ENCODE measurements at places on chromosomes 6 and 20. TPM values are rescaled to one million over a fixed set of nuclear protein-coding genes. Genes with fewer than 3 reads are reported as not detected.
A peak's percentile ranks its signal among the peaks of the same experiment; 100 is the strongest.

GRCh38 chr6:87375315-87375714 lies 30.7 kb downstream of the C6orf163 start:
- no peak overlapping the region for H3K27ac ChIP-seq
- H3K27me3 ChIP-seq = no peaks in the 10 kb centered on the region
- no peak for DNase-seq
- no peak overlapping the region for H3K4me3 ChIP-seq
- H3K36me3 ChIP-seq = no peaks in the 10 kb centered on the region
- H3K4me1 ChIP-seq = no peaks in the 10 kb centered on the region

The TBX18 gene
- total RNA-seq = 0.62 TPM

The SAPCD1 gene
- 9.3 TPM for total RNA-seq

GRCh38 chr6:116533233-116533957 lies 12.1 kb downstream of the TRAPPC3L start:
- H3K27me3 ChIP-seq = no peaks in the 10 kb centered on the region
- no peak overlapping the region for H3K27ac ChIP-seq
- no peak for DNase-seq
- no peaks in the 10 kb centered on the region for H3K4me1 ChIP-seq
- H3K36me3 ChIP-seq = no peaks in the 10 kb centered on the region
- no peak overlapping the region for H3K4me3 ChIP-seq

The MACROD2 gene
- total RNA-seq = 12.6 TPM

The MOCS1 gene
- 4.2 TPM for total RNA-seq

DNA sequence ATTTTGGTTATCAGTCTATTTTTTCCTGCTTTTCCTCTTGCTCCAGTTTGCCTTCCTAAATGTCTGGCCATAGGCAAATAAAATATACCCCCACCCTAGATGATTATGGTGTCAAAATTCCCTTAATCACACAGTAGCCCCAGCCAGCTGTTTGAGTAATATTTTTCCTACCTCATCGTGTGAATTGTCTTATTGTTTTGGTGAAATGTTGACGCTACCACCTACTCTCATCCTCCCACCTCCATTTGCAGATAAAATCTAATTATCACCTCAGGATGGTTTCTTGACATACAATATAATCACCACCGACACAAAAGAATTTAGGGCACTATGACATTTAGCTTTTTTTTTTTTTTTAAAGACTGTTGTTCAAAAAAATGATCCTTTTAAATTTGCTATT lies 44.1 kb upstream of the FUCA2 start:
- DNase-seq = no peak
- H3K4me1 ChIP-seq = peaks cover 7% of the 10 kb centered on the region
- no peaks in the 10 kb centered on the region for H3K27me3 ChIP-seq
- H3K36me3 ChIP-seq = no peaks in the 10 kb centered on the region
- no peak overlapping the region for H3K4me3 ChIP-seq
- no peak overlapping the region for H3K27ac ChIP-seq

DNA sequence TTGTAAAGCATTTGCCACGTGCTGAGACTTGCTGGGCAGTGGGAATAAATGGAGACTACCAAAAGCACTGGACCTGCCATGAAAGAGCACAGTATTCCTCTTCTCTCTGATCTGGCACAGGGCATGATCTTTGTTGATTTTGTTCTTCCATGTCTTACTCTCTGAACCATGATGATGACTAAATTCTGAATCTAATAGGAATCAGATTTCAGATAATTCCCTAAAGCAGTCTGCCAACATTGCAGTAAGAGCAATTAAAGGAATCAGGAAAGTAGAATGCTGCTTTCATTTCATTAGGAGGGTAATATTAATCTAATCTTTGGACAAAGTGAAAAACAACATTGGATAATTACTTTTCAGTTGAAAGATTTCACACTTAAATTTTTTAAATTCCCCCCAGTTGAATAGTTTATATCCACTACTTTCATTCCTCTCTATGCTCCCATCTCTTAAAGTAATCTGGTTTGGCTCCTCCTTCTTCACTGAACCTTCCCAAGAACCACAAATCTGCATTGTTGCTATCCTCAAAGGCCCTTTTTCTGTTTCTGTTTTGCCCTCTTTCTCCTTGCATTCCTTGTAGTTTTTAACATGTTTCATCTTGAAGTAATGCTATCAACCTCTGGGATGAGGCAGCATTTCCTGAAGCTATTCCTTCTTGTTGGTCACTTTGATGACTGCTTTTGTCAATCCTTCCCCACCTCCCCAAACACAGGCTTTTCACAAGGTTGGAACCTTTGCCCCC lies 243.2 kb upstream of the TENT5A start:
- H3K27ac ChIP-seq = no peak overlapping the region
- no peaks in the 10 kb centered on the region for H3K27me3 ChIP-seq
- peaks cover 24% of the 10 kb centered on the region for H3K4me1 ChIP-seq
- H3K4me3 ChIP-seq = no peak overlapping the region
- DNase-seq = no peak
- no peaks in the 10 kb centered on the region for H3K36me3 ChIP-seq

- H3K4me1 ChIP-seq = no peaks in the 10 kb centered on the region
- DNase-seq = no peak
- H3K27me3 ChIP-seq = no peaks in the 10 kb centered on the region
- no peak overlapping the region for H3K27ac ChIP-seq
- H3K36me3 ChIP-seq = peaks cover 5% of the 10 kb centered on the region
Observed at GRCh38 chr20:13081877-13082276, 73.1 kb downstream of the SPTLC3 start.

DNA sequence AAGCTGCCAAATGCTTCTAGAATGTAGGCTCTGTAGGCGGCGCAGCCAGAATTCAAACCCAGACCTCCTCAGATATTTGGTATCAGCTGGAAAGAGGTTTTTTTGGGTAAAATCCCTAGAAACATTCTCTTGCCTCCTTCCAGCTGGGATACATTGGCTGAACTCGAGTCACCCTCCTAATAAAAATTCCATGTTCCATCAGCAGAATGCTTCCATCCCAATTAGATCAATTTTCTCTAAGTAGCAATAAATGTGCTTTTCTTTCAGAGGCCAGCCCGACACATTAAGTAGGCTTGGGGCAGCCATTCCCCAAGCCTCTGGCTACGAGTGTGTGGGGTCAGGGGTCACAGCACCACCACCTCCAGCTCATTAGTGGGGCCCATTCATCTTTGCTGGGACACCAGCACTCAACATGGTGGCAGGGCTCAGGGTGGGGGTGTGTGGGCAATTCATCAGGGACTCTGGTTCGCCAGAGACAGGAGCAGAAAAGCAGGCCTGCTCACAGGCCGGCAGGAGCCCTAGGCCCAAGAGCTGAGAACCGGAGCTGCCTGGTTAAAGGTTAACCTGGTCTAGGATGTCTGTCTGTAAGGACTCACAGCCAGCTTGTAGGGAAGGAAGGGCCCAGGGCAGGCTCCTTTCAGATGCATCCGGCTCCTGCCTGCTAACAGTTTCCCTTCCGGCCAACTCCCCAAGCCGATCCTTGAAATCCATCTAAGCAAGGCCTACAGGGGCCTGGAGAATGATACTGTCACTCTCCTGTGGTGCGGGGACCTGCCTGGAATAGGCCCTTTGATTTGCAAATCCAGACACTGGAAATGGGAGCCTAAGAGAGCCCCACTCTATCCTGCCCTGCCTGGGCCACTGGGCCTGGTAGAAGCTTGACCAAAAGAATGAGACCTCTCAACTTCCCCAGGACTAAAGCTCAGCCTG lies 159.1 kb upstream of the TOP1 start:
- H3K27me3 ChIP-seq = no peaks in the 10 kb centered on the region
- H3K4me1 ChIP-seq = peaks cover 5% of the 10 kb centered on the region
- no peak overlapping the region for H3K4me3 ChIP-seq
- DNase-seq = no peak

The TSPO2 gene
- not detected for total RNA-seq

DNA sequence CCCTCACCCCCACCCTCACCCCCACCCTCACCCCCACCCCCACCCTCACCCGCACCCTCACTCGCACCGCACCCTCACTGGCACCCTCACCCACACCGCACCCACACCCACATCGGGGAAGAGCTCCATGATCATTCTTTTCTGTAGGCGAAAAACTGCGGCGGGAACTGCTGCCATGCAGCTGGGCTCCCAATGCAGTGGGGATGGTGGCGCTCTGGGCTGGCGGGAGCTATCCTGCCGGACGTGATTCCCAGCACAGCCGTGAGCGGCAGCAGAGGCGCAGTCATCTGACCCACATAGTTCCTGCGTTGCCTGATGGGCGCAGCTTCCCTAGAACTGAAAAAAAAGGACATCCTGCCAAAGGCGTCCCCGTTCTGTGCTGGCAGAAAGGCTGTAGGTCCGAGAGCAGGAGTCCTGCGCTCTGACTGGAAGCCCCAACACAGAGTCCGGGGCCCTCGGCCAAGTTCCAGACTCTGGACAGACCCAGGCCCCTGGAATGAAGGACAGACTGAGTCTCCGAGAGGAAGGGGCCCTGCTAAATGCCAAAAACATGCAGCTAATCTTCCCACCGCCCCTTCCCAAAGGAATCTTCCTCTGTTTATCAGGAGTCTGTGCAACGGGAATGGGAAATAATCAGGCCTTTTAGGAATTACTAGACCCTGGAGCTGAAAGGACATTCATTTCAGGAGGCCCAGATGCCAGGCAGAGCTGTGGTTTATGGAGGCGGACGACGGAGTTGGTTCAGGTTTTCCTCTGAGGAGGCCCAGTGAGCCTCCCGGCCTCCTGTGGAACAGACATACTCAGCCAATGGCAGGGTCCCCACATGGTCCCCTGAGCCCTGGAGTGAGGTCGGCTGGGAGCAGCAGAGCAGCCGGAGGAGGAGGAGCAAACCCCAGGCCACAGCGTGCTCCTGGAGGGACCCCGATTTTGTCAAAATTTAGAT lies 14.1 kb upstream of the TCFL5 start:
- no peak overlapping the region for H3K4me3 ChIP-seq
- peak overlapping the region; percentile 72 for H3K27ac ChIP-seq
- peaks cover 21% of the 10 kb centered on the region for H3K4me1 ChIP-seq
- DNase-seq = peak; percentile 93

The NOTCH4 gene
- 9.9 TPM for total RNA-seq

DNA sequence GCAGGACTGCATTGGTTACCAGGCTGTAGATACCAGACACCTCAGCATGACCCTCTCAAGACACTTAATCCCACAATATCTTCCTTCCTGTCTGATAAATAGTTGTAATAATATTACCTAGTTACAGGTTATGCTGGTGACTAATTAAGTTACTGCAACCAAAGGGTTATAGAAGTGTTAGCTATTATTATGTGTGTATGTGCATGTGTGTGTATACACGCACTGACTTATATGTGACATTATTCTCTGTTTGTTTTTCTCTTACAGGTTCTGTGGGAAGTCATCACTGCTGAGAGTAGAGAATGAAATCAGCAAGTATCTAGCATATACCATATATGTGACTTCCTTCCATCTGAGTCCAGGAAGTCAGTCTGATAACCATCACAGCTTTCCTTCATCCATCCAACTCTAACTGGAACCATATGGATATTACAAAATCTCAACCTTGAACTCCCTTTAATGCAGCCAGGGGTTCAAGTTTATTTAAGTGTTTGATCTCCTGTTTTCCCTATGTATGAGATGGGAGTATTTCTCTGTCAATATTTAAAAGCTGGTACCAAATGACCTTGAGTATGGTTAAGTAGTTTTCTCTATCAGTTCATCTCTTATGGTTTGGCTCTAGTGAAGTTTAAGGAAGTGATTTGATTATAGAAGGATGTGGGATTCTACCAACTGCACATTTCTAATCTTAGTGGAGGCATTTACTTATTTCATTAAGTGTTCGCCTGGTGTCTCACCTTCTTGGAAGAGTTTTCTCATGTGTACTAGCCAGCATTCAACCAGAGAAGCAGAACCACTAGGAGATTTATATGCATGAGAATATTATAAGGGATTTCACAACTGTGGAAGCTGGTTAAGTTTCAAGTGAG lies 313.2 kb downstream of the HIVEP2 start:
- peaks cover 3% of the 10 kb centered on the region for H3K4me1 ChIP-seq
- DNase-seq = no peak
- H3K36me3 ChIP-seq = no peaks in the 10 kb centered on the region
- H3K4me3 ChIP-seq = no peak overlapping the region

GRCh38 chr20:2038161-2038560 lies 44.3 kb upstream of the PDYN start:
- no peak overlapping the region for H3K4me3 ChIP-seq
- H3K36me3 ChIP-seq = no peaks in the 10 kb centered on the region
- no peak for DNase-seq
- H3K4me1 ChIP-seq = no peaks in the 10 kb centered on the region
- peaks cover 33% of the 10 kb centered on the region for H3K27me3 ChIP-seq

DNA sequence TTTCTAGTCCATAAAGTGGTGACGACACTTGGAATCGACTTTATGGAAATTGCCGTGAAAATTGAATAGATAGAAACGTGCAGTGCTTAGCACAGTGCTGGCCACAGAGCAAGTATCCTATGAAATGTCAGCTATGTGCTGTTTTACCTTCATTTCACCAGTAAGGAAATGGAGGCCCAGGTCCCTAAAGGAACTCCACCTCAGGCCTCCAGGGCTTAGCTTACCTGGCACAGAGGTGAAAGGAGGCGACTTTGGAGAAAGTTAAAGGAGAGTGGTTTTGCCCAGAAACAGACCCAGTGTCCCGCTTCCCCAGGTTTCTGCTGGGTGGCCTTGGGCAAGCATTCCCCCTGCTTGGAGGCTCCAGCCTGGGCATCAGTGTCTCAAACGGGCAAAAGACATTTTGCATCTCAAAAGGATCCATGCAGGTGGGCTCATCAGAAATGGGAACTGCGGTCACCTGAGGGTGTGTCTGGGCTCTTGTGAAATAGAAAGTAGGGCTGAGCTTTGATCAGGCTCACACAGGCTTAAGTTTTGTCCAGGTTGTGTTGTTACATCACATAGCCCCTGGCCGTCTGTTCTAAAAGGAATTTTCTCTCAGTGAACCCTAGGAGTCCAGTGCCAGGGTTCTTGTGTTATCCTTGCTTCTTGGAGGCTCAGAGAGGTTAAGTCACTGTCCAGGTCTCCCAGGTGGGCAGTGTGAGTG lies 6.8 kb upstream of the TULP1 start:
- no peak overlapping the region for H3K4me3 ChIP-seq
- H3K27ac ChIP-seq = no peak overlapping the region
- H3K27me3 ChIP-seq = no peaks in the 10 kb centered on the region
- no peak for DNase-seq
- H3K4me1 ChIP-seq = peaks cover 5% of the 10 kb centered on the region

GRCh38 chr6:36242626-36243025 lies 27.2 kb upstream of the PNPLA1 start:
- peaks cover 31% of the 10 kb centered on the region for H3K4me1 ChIP-seq
- no peak overlapping the region for H3K4me3 ChIP-seq
- H3K36me3 ChIP-seq = no peaks in the 10 kb centered on the region
- DNase-seq = no peak

DNA sequence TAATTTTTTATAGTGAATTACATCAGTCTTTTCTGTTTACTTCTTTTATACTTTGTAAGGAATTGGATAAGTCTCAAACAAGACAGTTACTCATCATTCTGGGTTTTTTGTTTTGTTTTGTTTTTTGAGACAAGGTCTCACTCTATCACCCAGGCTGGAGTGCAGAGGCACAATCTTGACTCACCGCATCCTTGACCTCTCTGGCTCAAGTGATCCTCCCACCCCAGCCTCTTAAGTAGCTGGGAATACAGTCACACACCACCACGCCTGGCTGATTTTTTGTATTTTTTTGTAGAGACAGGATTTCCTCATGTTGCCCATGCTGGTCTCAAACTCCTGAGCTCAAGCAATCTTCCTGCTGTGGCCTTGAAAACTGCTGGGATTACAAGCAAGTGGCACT lies 524.3 kb downstream of the EYS start:
- no peak overlapping the region for H3K27ac ChIP-seq
- DNase-seq = no peak
- H3K4me1 ChIP-seq = no peaks in the 10 kb centered on the region
- no peak overlapping the region for H3K4me3 ChIP-seq
- no peaks in the 10 kb centered on the region for H3K36me3 ChIP-seq
- H3K27me3 ChIP-seq = no peaks in the 10 kb centered on the region

Data from suprapubic skin (tissue), 4 donors.